NCI-H1105 treated with DMSO at 0.1 percent for 48 hours (cell line): ENCODE measurements at places on chromosomes 7 and 10.

GRCh38 chr7:99392046-99392445, 16.4 kb downstream of the PDAP1 start:
- DNase-seq = no peak

DNA sequence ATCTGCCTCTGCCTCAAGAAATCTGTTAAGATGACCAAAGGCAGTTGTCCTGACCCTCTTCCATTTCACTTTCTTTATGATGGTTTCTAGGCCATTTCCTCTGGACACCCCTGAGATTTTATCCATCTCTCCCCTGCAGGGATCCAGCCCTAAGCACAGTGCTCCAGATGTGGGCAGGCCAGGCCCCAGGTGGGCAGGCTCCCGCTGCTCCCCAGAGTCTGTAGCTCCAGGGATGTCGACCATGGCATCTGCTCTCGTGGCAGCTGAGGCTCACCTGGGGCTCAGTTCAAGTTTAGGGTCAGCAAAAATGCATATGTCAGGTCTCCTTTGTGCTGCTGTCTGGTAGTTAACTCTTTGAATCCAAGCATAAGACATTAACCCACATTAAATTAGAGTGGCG, 11.8 kb downstream of the CEP41 start:
- DNase-seq = no peak

DNA sequence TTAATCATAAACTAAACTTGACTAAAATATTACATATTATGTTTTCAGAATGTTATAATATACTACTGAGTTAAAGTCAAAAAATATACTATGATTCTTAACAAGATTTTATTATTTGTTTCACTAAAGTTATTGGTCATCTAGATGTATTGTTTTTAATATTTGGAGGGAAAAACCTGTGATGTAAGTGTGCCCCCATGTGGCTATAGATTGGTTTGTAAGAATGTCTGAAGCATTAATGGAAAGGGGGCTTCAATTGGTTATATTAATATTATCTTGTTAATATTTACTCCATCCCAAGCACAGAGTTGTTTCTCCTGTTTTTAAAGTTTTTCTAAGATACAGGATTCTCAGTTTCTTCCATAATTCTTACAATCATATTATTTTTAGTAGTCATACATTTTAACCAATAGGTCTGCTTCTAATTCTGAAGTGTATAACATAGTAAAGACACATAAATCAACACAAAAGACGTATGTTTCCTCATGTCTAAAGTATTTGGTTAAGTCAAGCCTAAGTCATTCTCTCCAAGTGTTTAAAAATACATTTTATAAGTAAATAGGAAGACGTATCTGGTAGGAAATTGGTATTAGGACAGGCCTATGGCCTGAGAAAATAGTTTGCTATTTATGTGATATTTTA, 58.0 kb downstream of the GNAT3 start:
- DNase-seq = peak; percentile 19

DNA sequence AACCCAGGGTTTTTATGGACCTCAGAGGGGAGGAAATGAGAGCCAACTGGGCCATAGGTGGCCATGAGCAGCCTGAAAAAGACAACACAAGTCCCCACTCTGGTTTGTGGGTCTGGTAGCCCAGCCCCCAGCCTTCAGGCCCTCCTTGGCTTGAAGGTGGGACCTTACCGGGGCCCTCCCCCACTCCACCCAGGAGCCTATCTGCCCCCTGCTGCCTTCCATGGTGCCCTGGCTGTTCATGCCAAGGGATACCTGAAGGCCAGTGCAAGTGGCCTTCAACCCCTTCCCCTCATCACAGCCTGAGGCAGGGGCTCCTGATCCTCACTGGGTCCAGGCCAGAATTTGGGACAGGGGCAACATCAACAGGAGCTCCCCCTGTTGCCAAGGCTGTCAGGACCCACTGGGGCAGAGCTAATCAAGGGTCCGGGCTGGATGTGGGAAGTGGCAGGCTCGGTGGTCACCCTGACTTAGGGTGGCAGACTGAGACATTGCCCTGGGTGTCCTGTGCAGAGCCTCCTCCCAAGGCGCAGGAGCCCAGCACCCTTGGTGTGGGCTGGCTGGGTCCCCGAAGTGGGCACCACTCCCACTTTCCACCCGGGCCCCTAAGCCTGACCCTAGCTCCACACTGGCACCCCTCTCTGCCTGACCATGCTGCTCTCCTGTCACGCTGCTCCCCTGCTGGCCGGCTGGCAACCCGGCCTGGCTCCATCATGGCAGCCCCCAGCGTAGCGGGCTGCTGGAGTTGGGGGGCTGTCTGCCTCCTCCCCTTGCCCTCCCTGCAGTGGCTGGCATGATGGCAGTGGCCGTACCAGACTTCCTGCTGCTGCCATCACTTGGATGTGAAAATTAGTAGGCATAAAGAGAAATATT, 6.4 kb downstream of the WDFY4 start:
- no peak for DNase-seq

DNA sequence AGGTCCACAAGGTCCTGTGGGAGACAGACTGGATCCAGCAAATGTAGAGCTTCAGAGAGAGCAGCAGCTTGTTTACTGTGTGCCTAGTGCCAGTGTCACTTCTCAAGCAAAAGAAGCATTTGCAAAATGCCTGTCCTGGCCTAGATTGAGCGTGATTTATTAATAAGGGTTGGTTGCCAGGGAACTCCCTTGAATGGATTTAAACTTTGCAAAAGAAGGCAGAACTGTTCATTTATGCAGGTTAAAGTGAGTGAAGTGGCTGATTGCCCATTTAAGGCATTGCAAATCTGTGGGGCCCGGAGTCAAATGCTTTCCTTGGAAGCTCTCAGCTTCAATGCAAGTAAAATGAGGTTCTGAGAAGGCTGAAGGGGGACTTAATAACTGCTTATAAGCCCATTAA, 71.3 kb downstream of the CDHR3 start:
- DNase-seq = no peak

- DNase-seq = no peak
Measured at GRCh38 chr7:70208236-70209063, 610.2 kb downstream of the AUTS2 start.

DNA sequence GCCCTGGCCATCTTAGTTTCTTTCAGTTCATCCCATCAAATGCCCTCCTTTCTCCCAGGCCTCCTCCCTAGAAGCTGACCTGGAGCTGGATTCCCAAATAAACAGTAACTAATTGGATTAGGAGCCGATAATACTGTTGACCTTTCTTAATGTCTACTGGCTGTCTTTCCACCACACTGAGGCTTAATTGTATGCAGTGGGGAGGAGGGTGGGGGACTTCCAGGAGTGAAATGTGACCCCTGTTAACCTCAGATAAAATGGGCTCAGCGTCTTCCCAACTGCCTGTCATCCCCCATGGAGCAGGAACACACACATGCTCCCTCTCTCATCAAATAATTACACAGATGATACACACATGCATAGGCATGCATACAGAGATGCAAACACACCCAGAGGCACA, 53.7 kb upstream of the LBX1 start:
- no peak for DNase-seq

DNA sequence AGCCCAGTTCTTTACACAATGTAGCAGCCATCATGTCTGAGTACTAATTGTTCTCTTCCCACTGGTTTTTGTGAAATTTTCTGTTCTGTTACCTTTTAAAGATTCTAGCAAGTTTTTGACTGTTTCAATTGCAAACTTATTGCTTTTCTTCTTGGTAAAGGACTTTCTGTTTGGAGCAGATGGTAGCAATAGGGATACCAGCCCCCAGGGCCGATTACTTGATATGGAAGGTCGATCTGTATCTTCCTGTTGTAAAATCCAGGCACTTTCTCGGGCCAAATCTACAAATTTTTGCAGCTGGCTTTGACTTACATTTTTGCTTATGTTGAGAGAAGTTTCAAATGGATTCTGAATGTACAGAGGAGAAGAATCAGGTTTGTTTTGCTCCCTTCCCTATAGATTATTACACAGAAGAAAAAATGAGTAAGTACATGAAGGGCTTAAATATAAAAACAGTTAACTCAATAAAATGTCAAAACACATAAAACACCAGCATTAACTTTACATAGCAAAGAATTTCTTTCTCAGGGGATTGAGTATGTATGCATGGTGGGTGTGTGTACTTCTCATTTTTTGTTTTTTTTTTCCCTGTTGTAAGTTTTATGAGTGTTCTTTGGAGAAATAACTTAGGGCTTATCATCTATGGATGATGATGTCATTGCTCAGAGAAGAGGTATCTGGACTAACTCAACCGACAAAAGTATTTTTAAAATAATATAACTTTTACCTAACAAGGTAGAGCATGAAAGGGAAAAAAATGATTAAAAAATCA, 35.3 kb downstream of the MTPAP start:
- DNase-seq = no peak

DNA sequence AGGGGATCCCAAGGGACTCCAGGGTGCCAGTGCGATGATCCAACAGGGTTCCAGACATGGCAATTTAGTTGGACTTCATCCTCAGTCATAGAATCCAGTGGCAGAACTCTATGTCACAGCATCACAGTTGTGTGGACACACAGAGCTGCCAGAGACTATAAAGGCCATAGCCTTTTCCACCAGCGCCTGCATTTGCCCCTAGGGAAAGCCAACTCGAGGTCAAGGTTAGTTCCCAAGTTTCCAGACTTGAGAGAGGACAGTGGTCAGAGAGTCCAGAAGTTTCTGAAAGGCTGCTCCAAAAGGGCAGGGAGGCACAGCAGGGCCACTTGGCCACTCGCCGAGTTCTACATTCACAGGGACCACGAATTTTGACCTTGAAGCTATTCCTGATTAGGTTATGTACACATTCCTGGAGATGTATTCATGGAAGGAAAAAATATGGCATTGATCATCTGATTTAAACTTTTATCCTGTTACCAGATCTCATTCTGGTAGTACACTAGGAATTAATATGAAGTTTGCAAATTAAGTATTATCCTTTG, 170.1 kb downstream of the KCNMA1 start:
- DNase-seq = no peak
